Kidney (tissue), 22 donors: ENCODE measurements at places on chromosomes 12 and 14.

GRCh38 chr12:1003600-1004271 is 12.7 kb downstream of the ERC1 start:
- no peak for DNase-seq

DNA sequence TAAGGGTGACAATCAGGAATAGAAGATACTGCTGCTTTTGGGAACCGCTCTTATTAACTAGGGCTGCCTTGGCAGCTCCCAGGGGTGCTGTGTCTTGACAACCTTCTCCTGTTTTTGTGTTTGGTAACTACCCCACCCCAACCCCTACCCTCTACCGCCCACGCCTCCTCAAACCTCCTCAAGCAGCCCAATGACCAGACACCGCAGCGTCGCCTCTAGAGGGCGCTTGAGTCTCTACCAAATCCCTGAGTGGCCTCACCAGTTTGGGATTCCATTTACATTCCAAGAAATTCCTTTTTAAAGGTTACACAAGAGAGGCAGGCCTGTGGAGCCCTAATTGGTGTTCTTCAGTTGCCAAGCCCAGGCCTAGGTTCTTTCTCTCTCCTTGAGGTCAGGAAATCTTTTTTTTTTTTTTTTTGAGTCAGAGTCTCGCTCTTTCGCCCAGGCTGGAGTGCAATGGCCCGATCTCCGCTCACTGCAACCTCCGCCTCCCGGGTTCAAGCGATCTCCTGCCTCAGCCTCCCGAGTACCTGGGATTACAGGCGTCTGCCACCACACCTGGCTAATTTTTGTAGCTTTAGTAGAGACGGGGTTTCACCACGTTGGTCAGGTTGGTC is 72.4 kb upstream of the USP44 start:
- peak; percentile 86 for DNase-seq

GRCh38 chr12:77601069-77601468 is 229.6 kb upstream of the NAV3 start:
- no peak for DNase-seq

DNA sequence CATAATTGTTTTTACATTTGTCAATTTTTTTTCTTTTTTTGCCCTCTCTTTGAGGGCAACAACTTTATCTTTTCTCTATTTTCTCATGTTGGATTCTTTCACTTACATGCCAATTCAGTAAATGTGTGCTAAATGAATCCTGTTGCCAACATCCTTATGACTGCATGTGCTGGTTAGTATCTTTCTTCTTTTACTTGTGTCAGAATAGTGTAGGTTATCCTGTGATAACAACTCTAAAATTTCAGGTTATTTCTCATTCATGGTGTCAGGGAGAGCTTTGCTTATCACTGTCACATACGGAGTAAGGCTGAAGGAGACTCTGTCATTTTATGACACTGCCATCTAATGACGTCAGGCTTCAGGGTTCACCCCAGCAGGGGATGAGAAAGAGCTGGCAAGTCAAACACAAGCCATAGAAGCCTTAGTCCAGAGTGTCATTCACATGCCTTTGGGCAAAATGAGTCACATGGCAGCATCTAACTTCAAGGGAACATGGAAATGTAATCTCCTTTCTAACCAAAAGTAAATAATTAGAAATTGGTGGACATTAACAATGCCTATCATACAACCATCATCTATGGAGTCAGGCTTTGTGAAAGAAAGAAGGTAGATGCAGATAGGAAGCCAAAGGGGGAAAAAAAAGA is 242.5 kb upstream of the ATP2B1 start:
- DNase-seq, result no peak

- DNase-seq, result peak; percentile 90
Observed at GRCh38 chr14:102046337-102047278, 40.2 kb downstream of the HSP90AA1 start.

GRCh38 chr14:103803661-103804060 is 43.7 kb downstream of the PPP1R13B start:
- no peak for DNase-seq

GRCh38 chr14:61562321-61563161 is 132.8 kb upstream of the HIF1A start:
- DNase-seq, result no peak

- no peak for DNase-seq
Observed at GRCh38 chr12:81533054-81533453, 226.1 kb downstream of the PPFIA2 start.
